Right lung (tissue), 10 donors: ENCODE measurements at places on chromosomes 7 and 10. TPM values are rescaled to one million over a fixed set of nuclear protein-coding genes. Genes with fewer than 3 reads are reported as not detected.

- peak; percentile 96 for DNase-seq
Observed at GRCh38 chr10:117375360-117376178, at the start of gene PDZD8. Gene PDZD8 (minus strand): TSS chr10:117375440. CDS start chr10:117375227, 213 bp downstream.

DNA sequence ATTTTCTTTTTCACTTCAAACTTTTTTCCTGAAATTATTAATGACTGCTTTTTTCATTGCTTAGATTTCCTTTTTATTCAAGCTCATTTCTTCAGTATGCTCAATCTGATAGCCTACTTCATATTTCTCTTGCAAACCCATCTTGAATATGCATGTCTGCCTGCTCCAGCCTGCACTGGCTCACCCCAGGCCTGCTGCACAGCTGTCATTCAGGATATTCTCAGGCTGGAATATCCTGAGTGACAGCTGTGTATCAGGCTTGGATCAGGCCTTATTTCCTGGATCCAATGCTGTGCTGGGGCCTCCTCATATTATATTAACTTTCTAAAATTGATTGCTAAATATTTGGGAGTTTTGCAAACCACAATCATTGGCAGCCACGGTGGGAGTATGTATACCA, 120.2 kb upstream of the TNS3 start:
- DNase-seq: no peak

DNA sequence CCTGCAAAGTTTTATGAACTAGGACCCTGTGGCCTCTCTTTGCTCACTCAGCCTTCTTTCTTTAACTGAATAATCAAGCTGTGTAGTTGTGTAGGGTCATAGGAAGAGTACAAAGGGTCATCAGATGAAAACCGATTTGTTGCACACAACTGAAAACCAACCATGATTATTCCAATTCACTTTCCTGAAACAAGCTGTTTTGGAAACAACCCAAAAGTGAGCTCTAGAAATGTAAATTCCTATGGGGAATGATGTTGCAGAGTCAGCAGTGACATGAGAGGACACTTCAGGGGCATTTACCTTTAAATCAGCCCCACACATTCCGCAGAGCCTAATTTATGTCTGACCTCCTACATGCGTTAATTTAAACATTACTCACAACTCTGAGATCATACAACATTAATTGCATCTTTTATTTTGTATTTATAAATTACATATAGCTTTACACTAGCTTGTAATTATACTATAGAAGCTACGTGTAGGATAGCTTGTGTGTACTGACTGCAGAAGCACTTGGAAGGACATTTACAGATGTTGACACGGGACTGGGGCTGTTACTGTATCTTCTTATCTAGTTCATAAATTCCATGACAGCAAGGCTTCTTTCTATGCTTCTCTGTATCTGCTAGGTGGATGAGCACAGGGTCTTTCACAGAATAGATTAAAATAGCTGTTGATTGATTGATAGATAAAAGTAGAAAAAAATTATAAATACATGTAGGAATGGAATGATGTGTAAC, 139.9 kb upstream of the AKR1E2 start:
- no peak for DNase-seq

GRCh38 chr7:16066805-16067459, 354.4 kb downstream of the CRPPA start:
- DNase-seq: peak; percentile 67

GRCh38 chr7:23491502-23491901, 21.2 kb upstream of the IGF2BP3 start:
- no peak for DNase-seq

DNA sequence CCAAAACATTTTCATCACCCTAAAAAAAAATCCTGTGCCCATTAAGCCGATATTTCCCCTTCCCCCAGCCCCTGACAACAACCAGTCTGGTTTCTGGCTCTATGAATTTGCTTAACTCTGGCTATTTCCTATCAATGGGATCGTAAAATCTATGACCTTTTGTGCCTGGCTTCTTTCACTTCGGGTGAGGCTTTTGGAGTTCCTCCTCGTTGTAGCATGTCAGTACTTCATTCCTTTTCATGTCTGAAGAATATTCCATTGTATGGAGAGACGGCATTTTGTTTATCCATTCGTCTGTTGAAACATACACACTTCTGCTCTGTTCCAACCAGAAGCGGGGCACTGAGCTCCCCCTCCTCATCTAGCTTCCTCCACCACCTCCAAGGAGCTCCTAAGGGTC, 29.5 kb downstream of the TACC2 start:
- DNase-seq: no peak

GRCh38 chr7:140646931-140647647, 6.5 kb upstream of the DENND2A start:
- DNase-seq: no peak

GRCh38 chr7:77827999-77828398, 29.4 kb downstream of the PHTF2 start:
- DNase-seq: no peak

DNA sequence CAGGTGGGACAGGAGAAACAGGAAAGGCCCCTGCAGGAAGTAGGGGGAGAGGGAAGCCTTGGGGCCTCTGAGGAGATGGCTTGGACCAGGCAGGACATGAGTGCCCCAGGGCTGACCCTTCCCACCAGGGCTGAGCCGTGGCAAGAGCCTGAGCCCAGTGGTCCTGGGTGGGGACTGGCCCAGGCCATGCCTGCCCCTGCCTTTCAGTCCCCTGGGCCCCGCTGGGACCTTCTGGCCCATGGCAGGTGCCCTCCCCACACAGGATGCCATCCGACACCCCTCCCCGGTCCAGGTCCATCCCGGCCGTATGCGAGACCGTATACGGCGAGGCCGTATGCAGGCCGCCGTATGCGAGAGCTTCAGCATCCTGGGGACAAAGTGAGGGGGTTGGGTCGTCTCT, 2.0 kb downstream of the GRIFIN start:
- no peak for DNase-seq

DNA sequence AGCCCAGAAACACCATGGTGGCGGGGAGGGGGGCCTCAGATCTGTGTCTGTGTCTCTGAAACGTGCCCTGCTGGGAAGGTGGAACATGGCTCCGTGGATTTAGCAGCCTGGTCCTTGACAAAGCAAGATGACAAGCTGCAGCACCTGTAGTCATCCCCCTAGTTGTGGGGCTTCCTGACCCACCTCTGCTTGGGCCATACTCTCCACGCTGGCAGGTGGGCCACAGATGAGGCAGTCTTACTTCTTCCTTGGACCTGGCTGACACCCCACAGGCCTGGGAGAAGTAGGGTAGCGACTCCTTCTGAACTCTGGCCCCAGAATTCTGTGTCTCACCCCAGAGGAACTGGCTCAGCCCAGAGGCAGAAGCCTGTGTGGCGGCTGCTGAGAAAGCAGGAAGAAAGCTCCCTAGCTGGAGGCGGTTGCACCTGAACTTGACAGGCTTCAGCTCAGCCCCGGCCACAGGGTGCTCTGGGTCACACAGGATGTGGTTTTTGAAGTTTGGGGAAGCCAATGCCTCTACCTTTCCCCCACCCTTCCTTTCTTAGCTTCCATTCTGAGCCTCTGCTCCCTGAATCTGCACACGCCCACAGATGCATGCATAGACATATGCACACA, 113.9 kb downstream of the ABLIM1 start:
- DNase-seq: no peak

GRCh38 chr10:126854726-126855495, 50.3 kb upstream of the DOCK1 start:
- no peak for DNase-seq

- peak; percentile 61 for DNase-seq
Observed at GRCh38 chr7:1455241-1455939, 3.9 kb downstream of the MICALL2 start.

DNA sequence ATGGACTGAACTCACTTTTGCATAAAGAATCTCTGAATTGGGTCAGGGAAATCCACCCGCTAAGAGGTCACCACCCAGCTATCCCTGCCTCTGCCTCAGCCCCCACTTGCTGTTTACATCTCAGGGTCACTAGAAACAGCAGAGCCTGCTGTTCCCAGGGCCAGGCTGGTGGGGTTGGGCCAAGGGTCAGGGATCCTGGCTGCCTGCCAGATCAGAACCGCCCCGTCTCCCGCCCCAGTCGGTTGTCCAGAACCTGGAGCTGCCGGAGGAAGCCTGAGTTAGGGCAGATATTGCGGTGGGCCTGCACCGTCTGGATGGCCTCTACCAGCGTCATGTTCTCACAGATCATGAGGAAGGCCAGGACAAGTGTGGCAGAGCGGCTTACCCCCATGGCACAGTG, 17.0 kb upstream of the SAMD8 start:
- DNase-seq: no peak

- no peak for DNase-seq
Observed at GRCh38 chr7:16776053-16776452, 22.5 kb downstream of the TSPAN13 start.

DNA sequence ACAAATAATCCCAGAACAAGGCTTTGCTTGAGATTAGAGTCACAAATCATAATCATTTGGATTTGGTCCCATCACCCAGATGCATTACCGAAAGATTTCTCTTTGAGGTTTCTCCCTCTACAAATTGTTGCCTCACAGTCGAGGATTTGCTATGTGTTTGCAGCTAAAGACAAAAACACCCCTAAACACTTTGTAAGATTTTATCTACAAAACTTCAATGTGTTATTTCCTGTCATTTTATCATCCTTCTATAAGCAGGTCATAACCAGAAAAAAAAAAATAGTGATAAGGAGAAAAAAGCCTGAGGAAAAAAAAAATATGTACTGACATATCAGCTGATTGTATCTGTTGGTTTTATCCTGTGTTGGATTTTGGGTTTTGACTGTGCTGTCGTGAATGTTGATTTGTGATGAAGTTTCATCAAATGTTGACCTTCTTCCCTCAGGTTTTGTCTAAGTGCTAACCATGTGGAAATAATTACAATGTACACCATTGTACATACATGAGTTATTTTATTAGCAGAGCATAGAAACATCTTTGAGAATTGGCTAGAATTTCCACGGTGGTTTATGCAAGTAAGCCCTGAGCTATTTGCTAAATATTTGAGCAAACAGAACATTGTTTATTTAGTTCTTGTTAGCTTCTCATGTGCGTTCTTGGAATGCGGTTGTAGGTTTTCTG, 274.4 kb downstream of the NEBL start:
- DNase-seq: peak; percentile 29

DNA sequence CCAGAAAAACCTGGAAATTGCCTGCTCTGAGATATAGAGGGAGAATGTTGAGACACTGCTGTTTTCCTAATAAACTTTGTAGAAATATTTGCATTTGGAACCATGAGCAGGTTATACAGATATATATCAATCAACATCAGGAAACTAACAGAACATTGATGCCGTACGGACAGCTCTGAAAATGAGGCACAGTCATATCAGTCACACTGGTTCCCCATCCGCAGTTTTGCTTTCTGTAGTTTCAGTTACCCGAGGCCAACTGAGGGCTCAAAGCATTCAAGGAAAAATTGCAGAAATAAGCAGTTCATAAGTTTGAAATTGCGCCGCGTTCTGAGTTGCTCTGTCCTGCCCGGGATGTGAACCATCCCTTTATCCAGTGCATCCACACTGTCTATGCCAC, 137.9 kb downstream of the KLF6 start:
- DNase-seq: no peak

- no peak for DNase-seq
Observed at GRCh38 chr10:103836273-103836672, 19.1 kb downstream of the SH3PXD2A start.

GRCh38 chr7:134710854-134711624, 64.4 kb downstream of the BPGM start:
- DNase-seq: no peak

Gene GJD4
- polyA plus RNA-seq: 0.40 TPM

Gene AZGP1
- 101 TPM for polyA plus RNA-seq

Gene SPRN
- 6.6 TPM for polyA plus RNA-seq

Gene JAZF1
- 14.0 TPM for polyA plus RNA-seq

Gene SDK1
- polyA plus RNA-seq: 15.0 TPM

Gene CACNB2
- polyA plus RNA-seq: 11.4 TPM
